Right renal cortex interstitium (tissue), 3 donors: ENCODE measurements at places on chromosomes 4 and X. TPM values are rescaled to one million over a fixed set of nuclear protein-coding genes. Genes with fewer than 3 reads are reported as not detected.

DNA sequence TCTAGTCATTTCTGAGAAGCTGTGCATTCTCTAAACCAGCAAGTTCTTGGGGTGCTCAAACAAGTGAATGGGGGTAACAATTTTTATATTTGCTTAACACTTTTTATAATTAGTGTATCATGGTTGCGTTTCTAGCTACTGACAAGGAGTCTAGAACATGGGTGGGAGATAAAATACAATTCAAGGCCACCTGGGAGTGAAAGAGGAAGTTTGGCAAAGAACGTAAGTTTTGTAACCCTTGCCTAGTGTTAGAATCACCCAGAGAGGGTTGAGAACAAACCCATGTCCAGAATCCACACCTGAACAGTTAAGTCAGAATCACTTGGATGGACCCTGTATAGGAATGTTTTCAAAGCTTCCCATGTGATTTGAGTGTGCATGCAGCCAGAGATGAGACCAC is 92.7 kb downstream of the AFF2 start:
- no peak for DNase-seq

DNA sequence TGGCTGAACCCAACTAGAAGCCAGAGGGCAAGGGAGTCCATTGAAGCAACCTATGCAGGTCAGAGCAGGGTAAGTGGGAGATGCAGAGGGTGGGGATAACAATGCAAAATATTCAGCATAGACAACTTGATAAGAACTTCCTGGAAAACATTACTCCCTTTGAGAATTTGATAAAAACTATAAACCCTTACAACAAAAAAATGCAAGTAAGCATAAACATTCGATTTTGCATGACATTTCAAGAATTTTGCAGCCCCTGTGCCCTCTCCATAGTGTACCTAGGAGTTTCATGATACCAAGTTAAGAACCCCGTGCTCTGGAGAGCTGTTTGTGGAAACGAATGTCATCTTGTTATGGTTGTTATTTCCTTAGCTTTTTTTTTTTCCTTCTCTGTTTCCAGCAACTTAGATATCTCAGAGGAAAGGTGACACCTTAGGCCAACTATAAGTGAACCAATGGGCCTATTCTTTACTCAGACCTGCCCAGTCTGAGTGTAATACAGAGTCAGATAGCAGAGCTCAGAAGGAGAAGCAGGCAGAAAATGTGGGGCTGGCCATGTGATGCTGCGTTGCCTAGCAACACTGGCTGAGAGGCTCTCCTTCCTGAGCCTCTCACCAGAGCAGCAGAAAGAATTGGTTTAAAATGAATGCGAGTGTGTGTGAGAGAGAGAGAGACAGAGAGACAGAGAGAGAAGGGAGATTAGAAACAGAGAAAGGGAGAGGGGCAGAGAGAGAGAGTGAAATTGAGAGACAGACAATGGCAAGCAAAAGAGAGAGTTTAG is 36.7 kb upstream of the GABRQ start:
- DNase-seq: no peak

The AMBN gene
- polyA plus RNA-seq: 1.3 TPM

DNA sequence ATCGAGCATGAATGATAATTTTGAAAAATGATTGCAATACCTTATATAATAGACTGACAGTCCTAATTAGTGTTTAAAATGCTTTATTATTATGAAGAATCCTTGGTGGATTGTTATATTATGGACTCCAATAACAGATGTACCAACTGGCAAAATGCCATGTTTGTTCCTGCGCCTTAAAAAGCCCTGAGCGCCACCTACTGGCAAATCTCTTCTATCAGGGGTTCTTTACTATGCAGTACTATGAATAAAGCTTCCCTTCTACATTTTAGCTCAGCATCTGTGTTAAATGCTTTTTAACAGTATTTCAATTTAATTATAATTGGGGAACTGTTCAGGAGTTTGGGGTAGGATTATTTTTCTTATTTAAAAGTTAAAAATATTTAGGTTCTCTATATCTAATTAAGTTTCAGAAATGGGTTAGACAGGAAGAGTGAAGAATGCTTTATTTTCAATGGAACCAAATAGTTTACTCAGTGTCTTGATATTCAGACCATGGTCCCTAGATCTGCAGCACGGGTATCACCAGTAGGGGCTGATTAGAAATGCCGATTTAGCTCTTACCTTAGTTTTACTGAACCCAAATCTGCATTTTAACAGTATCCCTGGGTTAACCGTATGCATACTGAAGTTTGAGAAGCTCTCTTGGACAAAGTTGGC is 20.0 kb downstream of the CFAP97 start:
- DNase-seq: peak; percentile 76

DNA sequence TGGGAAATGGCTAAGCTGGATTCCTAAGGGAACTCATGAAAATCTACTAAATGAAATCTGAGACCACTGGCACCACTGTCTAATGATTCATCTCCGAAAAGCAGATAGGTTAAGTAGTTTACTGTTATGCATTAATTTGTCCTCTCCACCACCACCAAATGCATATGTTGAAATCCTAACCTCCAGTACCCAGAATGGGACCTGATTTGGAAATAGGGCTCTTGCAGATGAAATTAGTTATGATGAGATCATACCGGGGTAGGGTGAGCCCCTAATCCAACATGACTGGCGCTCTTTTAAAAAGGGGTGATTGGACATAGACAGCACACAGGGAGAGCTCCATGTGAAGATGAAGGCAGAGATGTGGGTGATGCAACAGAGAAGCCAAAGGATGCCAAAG is 124.9 kb upstream of the GUCY1A1 start:
- no peak for DNase-seq
